ENCODE measurements at places on chromosomes 12 and 14.

DNA sequence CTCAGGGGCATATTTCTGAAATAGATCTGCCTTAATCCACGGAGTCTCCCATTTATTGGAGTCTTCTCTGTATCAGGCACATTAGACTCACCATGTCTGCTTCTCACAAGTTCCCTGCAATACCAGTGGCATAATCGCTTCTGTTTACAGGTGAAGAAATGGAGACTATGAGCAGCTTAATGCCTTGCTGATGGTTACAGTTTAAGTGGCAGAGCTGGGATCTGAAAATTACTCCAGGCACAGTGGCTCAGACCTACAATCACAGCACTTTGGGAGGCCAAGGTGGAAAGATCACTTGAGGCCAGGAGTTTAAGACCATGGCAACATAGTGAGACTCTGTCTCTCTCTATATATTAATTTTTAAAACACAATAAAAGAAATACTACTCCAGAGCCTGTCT is 7.3 kb upstream of the RIC8B start:
- no peak for DNase-seq

- no peak for DNase-seq
Observed at GRCh38 chr12:87469295-87469694, 559.9 kb downstream of the C12orf50 start.

DNA sequence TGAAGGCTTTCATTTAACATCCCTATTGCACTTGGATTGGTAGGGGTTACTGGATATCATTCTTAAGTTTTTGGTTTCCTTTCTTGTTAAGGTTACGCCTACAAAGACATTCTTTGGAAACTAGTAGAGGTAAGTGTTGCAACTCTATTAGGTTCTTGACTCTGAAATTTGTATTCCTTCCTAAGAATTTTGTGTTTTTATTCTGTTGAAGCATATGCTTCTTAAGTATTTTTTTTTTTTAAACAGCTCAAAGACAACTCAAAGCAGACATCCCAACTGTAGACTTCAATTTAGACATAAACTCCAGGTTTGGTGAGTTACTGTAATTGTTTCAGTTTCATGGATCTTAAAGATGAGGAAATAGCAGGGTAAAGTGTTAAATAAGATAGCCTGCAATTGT is 1.1 kb upstream of the RBMS2 start:
- peak; percentile 13 for DNase-seq

DNA sequence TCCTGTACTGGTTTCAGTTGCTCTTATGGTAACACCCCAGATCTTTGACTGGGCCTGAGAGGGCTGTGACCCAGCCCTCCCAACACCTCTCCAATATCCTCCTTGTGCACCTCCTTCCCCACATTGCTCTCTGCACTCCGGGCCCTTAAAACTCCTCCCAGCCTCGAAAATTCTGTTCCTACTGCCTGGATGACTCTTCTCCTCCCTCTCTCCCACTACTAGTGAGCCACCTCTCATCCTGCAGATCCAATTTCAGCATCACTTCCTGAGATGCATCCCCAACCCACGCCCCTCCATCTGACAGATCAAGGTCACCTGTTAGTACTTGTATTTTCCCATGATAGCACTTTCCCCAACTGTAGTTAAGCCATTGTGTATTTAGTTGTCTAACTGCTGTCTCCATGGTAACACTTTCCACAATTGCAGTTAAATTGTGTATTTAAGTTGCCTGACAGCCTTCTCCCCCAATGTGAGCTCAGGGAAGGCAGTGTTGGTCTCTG is 11.5 kb upstream of the NT5DC3 start:
- DNase-seq: no peak

- no peak for DNase-seq
Observed at GRCh38 chr12:90304231-90304630, 595.6 kb upstream of the ATP2B1 start.

- DNase-seq: peak; percentile 34
Observed at GRCh38 chr14:64110802-64111201, 183.4 kb downstream of the ESR2 start.

DNA sequence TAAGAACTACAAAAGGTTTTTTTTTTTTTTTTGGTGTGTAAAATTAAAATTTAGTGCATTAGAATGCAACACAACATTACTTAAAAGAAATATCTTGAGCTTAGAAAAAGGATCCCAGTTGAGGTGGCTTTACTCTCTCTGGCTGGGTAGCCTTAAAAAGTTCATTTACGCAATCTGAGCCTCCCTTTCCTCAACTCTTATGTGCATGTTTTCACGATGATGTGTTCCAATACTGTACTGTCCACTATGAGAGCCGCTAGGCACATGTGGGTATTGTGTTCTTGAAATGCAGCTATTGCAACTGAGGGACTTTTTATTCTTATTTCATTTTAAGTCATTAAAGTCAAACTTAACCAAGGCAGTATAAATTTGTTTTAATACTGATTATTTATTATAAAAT is 460.9 kb upstream of the SYT1 start:
- DNase-seq: peak; percentile 25

GRCh38 chr12:22935090-22935489 is 310.1 kb downstream of the ETNK1 start:
- peak; percentile 23 for DNase-seq

GRCh38 chr14:60933920-60934655 is 46.8 kb downstream of the TRMT5 start:
- DNase-seq: no peak

DNA sequence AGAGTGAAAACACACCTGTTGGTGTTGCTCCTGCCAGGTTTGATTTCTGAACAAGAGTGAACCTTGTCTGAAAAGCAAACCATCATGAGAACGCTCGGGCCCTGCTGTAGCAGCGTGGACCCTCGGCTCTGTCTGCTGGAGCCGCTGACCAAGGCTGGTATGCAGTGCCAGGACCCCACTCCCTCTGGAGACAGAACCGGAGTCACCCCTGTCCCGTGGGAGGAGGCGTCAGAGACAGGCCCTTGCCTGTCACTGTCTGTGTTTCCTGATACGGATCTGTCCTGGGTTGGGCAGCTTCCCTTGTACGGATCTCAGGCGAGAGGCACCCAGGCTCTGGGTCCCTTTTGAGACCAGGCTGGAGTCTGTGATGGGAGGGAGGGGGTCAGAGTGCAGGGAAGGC is 111.6 kb downstream of the ADGRD1 start:
- no peak for DNase-seq

DNA sequence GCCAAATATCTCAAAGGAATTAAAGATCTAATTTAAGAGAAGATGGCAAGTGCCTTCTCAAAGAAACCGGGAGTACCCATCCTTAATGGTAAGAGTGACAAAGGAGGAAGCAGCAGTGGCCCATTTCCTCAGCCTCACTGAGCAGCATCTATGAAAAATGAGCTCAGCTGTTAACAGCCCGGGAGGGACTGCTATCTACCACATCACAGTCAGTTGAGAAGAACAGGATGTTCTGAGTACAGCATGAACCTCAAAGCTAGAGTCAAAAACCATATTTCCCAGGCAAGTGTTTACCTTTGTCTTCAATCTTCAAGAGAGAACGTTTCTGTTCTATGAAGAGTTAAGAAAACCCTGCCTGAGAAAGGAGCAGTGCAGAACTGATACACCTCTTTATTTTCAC is 115.0 kb downstream of the BTG1 start:
- DNase-seq: peak; percentile 35

DNA sequence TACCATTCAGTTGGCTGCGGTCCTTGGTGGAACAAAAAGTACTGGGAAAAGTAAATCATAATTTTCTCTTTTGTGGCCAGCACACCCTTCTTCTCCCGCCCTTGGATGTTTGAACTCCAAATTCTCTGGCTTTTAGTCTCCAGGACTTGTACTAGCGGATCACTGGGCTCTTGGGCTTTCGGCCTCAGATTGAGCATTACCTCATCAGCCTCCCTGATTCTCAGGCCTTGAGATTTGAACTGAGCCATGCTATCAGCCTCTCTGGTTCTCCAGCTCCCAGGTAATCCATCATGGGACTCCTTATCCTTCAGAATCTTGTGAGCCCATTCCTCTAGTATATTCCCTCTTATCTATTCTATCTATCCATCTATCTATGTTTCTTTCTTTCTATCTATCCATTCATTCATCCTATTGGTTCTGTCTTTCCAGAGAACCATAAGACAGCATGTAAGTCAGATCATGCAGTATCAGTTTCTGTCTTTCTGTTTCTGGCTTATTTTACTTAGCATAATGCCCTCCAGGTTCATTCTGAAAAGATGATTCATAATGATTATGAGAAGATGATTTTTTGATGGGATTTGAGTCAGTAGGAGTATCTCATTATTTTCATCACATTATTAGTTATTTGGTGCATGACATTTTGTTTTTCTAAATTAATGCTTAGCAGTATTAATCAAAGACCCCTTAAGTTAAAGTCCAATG is 814.9 kb downstream of the LRFN5 start:
- DNase-seq: no peak

GRCh38 chr14:72608391-72609204 is 285.3 kb downstream of the DPF3 start:
- peak; percentile 97 for DNase-seq

DNA sequence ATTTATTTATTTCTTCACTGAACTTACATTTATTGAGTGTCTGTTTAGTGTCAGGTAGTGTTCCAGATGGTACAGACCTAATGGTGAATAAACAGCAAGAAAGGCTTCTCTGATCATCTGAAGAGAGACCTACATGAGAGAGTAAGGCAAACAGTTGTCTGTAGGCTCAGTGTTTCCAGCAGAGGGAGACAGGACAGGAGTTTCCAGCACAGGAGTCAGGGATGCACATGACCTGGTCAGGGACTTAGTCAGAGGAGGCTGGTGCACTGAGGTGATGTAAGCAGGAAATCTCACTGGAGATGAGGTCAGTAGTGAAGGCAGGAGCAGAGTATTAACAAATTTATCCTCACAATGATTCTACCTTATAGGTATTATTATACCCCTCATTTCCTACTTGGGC is 233.2 kb downstream of the MDGA2 start:
- no peak for DNase-seq

GRCh38 chr14:40859055-40859454 is 747.6 kb upstream of the LRFN5 start:
- DNase-seq: no peak

GRCh38 chr12:108568338-108569154 is 6.2 kb downstream of the ISCU start:
- DNase-seq: no peak
